CD4-positive, alpha-beta T cell treated with Interleukin-10 for 1 hour (primary cell): ENCODE measurements at places on chromosomes 7 and 10.

DNA sequence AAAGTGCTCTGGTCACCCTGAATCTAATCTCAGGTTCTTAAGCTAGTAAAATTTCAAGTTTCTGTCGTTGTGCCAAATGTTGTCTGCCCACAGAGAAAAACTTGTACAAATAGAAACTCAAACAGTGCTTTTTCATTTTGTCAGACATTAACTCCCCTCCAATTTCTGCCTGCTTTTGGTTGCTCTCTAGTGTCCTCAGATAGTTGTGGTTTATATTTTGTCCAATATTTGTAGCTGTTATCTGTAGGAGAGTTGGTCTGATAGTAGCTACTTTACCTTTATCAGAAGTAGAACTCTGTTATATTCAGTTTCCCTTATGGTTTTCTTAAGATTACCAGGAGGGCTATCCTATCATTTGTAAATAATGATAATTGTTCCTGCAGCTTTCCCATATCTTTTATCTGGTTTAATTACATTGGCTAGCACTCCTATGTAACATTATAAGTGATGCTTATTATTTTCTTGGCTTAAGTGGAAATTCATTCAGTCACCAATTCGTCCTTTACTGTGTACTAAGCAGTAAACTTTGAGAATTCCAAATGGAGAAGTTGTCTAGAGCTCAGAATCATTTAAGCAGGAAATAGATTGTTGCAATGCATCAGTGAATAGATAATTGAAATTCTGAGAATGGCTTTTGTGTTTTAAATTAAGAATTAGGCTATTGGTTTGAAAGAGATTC is 91.0 kb downstream of the ANKIB1 start:
- no peak for DNase-seq

DNA sequence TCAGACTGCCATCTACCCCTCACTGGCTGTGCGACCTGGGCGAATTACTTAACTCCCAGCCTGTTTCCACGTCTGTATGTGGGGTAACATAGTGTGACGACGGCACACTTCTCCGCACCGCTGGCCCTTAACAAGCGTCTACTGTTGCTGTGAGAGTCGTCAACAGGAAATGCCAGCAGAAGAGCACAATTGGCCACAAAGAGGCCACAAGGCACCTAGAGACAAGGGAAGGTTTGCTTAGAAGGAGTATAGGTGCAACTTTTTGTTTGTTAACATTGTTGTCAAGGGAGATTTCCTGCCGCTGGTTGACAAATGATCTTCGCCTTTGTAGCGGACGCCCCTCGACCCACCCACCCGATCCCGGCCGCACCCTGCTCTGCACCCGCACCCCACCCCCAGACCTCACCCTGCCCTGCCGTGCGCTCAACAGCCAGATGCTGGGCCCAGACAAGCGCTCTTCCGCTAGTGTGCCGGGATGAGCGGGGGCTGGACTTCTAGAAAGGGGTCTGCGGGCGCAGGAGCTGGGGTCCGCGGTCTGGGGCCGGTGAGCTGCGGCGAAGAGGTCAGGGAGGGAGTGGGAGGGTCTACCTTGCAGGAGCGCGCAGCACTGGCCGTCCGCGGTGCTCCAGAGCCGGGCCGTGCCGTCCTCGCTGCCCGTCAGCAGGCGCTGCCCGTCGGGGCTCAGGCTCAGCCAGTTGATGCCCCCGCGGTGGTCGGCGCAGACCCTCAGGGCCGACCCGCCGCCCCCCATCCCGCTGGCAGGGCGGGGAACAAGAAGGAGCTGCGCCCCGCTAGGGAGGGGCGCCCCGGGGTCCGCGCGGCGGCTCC is 785 bp downstream of the WDR86 start:
- DNase-seq, result peak; percentile 90

DNA sequence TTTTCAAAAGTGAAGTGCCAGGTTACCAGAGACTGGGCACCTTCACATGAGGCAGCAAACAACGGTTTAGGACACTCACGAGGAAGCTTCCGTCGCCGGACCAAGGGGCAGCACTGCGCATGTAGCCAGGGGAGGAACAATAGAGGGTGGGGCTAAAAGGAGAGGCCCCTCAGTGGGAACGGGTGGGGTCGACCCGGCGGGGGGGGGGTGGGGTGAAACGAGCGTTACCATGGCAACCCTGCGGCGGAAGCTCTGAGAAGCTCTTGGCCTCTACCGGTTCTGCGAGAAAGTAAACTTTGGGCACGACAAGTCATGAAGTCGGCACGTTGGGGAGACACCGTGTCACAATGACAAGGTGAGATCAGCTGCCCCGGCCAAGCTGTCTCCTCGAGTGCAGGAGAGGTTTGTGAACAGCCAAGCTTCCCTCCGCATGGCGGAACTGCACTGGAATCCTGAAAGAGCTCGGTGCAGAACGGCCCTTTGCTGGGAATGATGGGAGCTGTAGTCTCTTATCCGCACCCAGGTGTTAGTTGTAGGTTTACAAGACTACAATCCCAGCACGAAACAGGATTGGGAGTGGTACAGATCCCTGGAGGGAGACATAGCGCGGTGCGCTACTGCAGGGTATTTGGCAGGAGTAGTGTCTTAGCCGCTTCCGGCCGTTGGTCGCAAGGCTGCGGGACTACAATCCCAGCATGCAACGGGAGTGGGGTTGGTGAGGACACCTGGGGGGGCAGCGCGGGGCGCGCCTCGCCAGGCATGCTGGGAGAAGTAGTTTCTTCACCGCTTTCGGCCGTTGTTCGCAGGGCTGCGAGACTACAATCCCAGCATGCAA is 72.8 kb upstream of the ZNF722 start:
- peak; percentile 86 for DNase-seq

- DNase-seq, result no peak
Measured at GRCh38 chr10:17073725-17074540, 55.7 kb downstream of the CUBN start.

DNA sequence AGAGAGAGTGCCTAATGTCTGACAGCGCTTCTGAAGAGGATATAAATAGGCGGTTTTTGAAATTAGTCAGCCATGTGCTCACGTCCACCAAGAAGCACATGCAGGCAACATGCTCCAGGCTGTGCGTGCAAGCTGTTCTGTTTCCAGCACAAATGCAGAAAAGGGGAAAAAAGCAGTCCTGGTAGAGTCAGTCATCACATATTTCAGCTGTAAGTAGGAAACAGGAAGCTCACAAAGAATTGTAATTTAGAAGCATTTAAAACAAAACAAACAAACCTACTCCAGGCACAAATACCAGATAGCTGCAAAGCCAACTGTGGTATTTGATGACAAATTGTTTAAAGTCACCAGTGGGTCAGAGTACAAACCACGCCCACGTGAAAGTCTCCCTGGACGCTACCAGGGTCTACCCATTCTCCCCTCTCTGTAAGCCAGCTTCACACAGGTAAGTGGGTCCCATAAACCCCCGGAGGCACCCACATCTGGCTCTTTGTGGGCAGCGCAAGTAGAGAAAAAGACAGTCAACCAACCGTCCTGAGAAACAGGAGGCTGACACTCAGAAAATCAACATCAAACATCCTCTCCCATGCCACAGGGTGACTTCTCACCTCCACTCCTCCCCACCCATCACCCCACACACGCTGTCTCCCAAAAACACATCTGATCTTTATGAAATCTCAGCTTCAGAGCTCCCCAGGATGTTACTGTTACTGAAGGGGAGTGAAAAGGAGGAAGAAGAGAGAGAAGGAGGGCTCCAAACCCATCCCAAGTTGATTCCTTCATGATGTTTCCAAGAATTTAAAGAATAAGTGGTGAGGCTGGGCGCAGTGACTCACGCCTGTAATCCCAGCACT is 186.4 kb downstream of the FAM107B start:
- DNase-seq, result peak; percentile 63

DNA sequence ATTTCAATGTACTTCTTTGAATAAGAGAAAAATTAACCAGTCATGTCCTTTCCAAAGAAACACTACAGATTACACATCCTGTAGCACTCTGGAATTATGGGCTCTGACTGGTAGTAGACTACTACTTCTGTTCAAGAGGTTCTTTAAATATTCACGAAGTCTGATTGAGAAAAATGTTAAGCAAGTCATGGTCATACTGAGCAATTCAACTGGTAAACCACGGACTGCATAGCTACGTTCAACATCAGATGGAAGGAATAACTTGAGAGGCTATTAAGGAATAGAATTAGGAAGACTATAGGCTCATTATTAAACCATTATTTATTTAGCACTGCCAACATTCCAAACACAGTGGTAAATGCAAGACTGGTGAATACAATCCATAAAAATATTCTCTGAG is 160.8 kb downstream of the IMMP2L start:
- no peak for DNase-seq

DNA sequence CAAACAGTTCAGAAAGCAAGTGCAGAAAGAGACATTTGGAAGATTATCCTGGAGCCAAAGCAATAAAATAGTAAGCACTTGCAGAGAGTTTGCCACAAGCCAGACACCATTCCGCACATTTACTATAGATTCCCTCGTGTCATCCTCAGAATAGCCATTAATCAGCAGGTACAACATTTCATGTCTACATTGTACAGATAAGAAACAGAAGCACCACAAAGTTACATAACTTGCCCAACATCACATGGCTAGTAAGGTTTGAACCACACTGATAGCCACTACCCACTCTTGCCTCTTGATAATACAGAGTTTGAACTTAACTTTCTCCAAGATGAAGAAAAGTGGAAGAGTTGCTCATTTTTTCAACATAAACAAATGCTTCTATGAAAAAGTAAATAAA is 40.6 kb upstream of the GHITM start:
- DNase-seq, result no peak

DNA sequence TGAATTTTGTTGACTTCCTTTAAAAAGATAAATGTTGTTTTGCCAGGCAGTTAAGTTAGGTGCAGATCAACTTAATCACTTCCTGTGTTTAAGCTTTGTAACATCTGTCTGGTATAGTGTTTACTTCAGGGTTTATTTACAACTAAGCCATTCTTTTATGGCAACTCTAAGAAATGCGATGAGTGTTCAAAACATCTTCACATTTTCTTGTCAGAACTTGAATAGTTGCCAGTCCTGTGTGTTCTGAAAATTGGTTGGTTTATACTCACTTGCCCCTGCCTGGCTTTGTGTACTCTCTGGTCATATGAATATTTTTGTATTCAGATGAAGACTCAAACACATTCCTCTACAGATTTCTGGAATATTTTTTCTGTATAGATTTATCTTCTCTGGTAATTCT is 327.2 kb downstream of the MDFIC start:
- no peak for DNase-seq

GRCh38 chr10:119817991-119818888 is 54.4 kb downstream of the MCMBP start:
- DNase-seq, result peak; percentile 39

DNA sequence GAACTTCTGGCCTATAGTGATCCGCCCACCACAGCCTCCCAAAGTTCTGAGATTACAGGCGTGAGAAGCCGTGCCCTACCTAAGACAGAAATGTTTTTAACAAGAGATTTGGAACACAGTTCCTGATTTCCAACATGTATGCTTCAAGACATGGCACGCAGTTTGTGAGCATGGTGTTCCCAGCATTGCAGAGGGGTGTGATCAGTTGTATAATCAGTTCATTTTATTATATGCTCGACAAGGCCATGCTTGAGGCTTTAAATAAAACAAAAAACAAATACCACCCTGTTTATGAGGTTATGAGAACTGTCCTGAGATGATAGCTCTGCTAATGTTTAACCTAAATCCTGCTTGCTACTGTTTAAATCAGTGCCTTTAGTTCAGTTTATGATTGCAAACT is 60.2 kb downstream of the TASOR2 start:
- no peak for DNase-seq

GRCh38 chr10:78600740-78601139 is 468.0 kb upstream of the ZMIZ1 start:
- DNase-seq, result no peak

GRCh38 chr7:51234139-51234538 is 82.5 kb downstream of the COBL start:
- DNase-seq, result no peak

GRCh38 chr10:11629731-11630130 is 18.3 kb upstream of the USP6NL start:
- no peak for DNase-seq

GRCh38 chr10:30433306-30433729 is 666 bp upstream of the MAP3K8 start:
- DNase-seq, result peak; percentile 49

DNA sequence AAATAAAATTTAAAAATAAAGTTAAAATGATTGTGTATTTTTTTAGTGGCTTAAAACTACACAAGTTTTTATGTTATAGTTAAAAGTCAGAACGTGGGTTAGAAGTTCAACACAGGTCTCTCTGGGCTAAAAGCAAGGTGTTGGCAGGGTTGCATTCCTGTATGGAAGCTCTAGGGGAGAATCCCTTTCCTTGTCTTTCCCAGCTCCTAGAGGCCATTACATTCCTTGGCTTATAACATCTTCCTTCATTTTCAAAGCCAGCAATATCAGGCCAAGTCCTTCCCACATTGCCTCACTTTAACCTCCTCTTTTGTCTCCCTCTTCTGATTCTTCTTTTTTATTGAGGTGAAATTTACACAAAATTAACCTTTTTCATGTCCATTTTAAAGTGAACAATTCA is 52.4 kb upstream of the EEPD1 start:
- DNase-seq, result no peak

- DNase-seq, result no peak
Measured at GRCh38 chr7:156985101-156985992, 25.1 kb downstream of the MNX1 start.

DNA sequence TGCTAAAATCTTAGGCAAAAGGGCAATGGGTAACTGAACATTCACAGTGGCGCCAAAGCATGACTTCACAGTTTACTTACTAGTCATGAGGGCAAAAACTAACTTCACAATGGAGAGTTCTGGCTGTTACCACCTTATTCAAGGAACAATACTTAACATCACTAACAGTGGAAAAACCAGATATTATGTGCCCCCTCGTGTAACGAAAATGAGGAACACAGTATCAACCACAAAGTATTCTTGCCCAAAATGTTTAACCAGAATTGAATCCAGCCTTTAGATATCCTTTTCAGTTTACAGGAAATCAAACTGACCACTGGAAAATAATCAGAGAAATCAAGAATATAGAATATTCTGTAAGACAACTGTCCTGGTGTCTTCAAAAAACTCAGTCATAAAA is 9.5 kb downstream of the C7orf25 start:
- no peak for DNase-seq

DNA sequence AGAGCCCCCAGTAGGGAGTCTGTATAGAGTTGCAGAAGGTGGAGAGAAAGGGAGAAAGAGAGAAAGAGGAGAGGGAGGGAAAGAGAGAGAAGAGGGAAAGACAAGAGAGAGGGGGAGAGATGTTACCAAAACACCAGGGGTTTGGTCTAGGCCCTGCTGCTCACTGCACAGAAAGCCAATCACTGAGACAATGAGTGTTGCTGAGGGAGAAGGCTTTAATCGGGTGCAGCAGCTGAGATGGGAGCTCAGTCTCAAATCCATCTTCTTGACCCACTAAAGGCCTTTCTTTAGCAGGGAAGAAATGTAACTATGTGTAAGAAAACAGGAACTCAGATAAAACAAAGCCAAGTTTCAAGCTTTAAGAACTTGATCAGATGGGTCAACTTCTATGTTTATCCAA is 198.2 kb upstream of the FOXK1 start:
- DNase-seq, result no peak

GRCh38 chr7:102823390-102824119 is 74.8 kb downstream of the FAM185A start:
- no peak for DNase-seq

- no peak for DNase-seq
Measured at GRCh38 chr10:96374004-96374403, 15.2 kb upstream of the OPALIN start.

- DNase-seq, result peak; percentile 17
Measured at GRCh38 chr10:85612833-85613232, 753.8 kb downstream of the GRID1 start.

GRCh38 chr7:147183276-147183675 is 1066.7 kb downstream of the CNTNAP2 start:
- DNase-seq, result no peak
